Stimulated activated CD4-positive, alpha-beta T cell treated with anti-CD3 and anti-CD28 coated beads, Interleukin-4, amount 100 ng/mL, for 4 hours (primary cell): ENCODE measurements at places on chromosomes 2 and 18.

DNA sequence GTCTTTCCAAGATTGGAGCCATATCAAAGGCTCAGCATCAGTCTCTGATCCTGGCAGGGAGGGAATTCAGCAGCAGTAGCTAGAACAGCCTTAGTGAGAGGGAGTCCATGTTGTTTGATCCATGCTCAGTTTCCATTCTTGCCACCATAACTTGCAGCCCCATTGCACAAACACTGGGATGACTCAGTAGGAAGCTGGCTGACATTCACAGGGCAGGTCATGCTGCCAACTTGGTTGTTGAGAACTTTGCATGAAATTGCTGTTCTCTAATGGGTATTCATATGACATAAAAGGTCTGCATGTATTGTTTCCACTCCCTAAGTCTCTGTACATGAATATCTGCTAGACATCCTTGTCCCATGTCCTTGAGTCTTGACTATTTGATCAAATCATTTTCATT, 29.9 kb upstream of the STAT4 start:
- no peak for DNase-seq

- DNase-seq: no peak
These were observed 53.3 kb upstream of the TTN start for GRCh38 chr2:178860551-178860950.

- no peak for DNase-seq
These were observed 20.4 kb downstream of the NFATC1 start for GRCh38 chr18:79416022-79416676.

DNA sequence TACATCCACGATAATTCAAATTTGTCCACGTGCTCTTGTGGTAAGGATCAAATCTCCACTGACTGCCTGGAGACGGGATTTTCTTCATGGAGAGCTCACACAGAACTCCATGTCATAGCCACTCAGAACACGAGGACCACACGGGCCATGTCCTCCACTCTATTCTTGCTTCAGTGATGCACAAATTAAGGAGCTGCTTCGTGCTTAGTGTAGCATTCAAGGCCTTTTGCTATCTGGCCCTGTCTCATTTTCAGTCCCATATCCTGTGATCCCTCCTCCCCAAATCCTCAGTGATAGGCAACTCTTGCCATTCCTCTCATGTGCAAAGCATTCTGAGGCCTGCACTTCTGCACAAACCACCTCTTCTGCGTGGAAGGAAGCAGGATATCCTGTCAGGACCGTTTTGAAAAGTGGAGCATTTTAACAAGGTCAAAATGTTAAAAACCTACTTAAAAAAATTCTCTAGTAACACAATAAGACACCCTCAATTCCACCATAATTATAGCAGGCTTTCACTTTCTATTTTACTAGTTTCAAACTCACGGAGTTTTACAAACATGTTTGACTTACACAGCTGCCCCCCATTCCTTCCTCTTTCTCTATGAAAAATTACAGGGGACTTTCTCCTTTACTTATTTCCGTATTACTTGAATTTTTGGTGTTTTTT, 35.2 kb downstream of the ST3GAL5 start:
- no peak for DNase-seq

DNA sequence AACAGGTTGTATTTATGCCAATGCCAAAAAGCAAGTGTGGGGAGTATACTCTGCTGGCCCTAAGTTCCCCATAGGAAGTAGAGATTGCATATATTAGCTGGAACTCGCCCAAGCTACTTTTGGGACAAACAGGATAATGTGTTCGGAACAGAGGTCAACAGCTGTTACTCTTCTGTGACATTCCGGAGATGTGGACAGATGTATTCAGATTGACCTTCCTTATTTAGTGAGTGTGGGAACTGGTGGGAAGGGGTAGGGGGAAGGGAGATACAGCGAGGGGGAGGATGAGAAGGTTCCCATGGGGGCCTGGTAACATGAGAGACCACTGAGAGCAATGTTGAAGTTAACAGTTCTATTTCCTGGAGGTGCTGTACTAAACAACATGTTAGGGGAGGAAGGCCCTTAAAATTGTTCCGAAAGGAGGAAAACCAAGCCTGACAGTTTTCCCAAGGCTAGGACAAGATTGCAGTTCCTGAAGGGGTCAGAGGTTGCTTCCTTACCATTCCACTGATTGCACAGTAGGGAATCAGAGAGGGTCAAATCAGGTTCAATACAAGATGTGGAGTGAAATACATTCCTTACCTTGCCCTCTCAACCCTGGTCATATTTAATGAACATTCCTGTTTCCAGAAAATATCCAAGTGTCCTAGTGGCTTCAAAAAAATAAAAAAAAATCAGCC, 14.3 kb upstream of the CD28 start:
- no peak for DNase-seq

- DNase-seq: no peak
These were observed 704.0 kb downstream of the RNF144A start for GRCh38 chr2:7621018-7621814.

- no peak for DNase-seq
These were observed 214.2 kb downstream of the HAUS1 start for GRCh38 chr18:46318356-46318755.

- no peak for DNase-seq
These were observed 126.4 kb upstream of the CD226 start for GRCh38 chr18:70074116-70074515.

- DNase-seq: no peak
These were observed 123.5 kb upstream of the ALPP start for GRCh38 chr2:232255033-232255432.

DNA sequence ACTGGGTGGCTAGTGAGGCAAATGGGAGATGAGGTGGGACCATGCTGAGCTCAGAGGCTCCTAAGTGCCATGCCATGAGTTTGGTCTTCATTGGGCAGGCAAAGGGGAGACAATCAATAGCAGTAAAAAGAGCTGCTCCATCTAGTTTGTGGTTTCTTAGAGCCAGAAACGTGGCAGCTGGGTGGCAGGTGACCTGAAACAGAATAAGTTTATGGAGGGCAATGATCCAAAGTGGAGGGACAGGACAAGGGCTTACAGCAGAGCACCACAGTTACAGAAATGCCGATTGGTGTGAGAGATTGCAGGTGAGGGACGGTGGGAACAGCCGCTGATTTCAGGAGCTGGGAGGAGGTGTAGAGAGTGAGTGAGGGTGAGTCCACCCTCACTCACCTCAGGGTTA, 237.0 kb downstream of the LPIN1 start:
- no peak for DNase-seq

DNA sequence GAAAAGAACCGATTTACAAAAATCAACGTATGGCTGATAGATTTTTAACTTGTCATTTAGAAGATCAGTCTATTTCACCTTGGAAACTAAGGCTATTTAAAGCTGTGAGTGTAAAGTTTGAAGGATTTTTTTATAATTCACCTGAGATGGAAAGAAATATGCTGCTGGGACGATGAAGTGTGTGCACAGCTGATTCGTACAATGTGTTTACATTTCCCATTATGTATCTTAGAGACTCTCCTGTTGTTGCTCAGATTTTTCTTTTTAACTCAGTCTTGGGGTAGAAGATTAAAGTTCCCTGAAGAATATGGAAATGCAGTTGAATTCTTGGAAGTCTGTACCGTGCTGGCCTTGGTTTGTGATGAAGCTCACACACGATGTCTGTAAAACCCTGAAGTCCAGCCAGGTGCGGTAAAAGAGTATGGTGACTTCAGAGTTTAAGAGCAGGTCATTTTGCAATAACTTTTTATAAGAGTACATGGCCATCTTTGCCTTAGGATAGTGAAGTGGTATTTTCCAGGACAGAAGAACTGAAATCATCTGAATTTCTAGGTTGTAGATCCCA, 250.1 kb downstream of the PRKCE start:
- DNase-seq: no peak

- DNase-seq: no peak
These were observed 12.1 kb downstream of the DOCK10 start for GRCh38 chr2:225030203-225030602.

DNA sequence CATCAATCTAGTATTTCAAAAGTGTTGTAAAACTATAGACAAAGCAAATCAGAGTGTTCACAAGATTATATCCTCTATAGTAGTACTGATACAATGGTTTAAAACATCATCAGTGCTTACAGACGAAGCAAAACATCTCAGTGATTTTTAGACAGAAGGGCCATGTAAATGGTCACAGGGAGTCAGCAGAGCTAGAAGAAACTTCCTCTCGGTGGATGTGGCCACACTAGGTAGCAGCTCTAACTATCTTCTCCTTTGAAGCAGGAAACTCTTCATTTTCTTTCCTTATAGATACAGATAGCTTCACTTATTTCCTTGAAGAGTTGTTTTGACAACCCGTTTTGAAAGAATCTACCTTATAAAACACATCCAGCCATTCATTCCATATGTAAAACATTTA, 80.4 kb upstream of the CD226 start:
- DNase-seq: no peak

- DNase-seq: no peak
These were observed 88.9 kb downstream of the MCFD2 start for GRCh38 chr2:46826569-46827245.

DNA sequence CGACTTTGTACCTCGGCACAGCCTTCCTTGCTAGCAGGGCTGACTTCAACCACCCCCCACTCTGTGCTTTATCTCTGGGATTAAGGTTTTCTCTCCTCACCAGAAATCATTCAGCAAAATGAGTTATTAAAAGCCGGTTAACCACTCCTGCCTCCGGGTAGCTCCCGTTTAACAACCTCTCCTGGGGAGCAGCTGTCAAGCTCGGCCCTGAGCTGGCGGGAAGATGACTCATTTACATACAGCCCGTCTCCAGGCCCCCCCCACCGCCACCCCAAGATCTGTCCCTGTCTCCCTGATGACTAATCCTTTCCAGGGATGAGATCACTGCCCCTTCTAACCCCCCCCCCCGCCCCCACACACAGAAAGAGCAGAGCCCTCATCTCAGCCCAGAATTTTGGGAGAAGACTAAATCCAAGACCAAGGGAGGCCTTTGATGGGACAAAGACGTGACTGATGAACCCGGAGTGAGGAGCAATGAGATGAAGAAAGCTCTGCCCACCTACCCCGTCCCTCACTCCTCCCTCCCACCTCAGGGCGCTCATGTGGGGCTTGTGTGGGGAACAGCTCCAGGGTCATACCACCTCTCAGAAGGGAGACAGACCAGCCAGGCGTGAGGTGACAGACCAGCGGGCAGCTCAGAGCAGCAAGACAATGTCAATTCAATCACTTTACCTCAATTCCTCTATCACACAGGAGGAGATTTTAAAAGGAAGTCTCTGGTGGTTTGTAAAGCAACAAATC, 131.4 kb downstream of the MSH2 start:
- DNase-seq: no peak

DNA sequence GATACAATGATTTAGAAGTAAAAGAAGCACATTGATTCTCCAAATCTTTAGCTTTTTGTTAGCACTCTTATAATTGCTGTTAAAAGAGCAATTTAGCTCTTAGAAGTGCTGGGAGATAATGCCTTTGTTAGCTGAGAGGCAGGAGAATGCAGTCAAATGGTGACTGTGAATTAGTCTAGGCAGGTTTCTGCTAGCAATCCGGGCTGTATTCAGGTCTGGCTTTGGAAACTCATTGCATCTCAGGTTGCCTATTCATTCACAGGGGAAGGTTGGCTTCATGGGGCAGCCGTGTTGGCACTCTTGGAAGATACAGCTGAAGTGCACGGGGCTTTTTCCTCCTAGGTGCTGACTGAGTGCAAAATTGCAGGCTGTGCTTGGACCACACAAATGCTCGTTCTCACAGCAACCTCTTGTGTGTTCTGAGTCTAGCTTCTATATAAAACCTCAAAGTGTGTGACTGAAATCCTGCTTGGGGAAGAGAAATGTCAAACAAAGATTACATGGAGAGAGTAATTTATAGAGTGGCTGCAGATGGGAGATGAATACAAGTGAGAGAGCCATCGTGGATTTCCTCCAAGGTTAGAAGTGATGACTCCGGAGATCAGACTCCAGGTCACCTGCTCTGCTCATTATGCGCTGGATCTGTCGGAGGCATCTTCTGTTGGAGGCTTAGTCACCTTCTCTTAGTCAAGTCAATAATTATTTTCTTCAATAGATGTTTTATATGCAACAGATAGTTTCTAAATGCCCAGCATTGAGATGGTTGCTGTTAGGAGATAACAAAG, 167.8 kb downstream of the PMAIP1 start:
- no peak for DNase-seq

DNA sequence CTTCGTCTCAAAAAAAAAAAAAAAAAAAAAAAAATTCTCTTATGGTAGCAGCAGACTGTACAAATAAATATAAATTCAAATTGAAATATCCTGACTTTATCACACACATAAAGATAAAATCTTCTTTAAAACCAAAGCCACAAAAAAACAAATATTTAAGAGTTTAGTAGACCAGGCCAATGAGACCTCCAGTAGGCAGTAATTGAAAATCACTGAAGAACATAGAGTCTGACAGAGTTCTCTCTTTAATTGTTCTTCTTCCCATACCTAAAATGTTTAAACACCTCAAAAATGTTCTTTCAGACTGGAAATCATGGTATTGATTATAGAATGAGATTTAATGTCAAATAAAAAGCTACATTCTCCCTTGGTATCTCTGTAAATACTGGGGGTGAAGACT, 20.8 kb downstream of the PRPF40A start:
- DNase-seq: no peak

DNA sequence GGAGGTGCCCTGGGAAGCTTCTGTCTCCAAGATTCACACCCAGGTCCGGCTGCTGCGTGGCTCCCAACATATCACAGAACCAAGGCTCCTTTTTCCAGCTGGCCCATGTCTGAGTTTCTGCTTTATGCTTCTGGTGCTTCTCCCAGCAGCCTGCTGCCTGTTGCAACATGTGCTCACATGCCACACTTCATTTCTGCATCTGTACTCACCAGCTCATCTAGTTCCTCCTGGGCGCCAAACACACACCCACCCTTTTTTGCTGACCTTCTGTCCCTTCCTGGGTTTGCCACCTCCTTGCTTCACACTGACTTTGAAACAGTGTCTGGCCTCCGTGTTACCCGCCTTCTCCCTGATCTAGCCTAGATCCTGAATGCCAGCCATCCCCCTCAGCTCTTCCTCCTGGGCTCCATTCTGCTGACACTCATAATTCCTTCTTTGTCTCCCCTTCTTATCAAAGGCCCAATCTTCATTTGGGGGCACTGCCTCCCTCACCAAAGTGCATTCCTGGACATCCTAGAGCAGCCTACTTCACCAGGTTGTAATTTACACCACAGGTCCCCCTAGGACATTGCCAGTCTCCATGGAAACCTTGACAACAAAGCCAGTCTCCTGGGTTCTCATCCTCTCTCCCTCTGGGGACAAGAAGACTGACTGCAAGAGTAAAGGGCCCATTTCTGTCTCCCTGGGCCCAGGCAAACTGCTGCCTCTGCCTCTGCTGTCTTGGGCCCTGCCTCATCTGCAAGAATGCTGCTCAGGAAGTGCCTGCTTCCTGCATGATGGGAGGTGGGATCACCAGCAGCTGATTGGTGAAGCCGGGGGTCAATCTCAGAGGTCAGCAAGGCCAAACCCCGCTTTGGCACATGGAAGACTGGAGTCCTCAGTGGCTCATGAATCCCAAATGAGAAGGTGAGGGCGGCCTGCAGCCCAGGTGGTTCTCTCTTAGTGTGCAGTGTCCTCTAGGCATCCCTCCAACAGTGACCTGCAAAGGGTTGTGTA, 13.9 kb upstream of the PROM2 start:
- DNase-seq: no peak

GRCh38 chr2:213751446-213751845, 467.2 kb downstream of the SPAG16 start:
- no peak for DNase-seq

- DNase-seq: no peak
These were observed 177.0 kb upstream of the RBMS1 start for GRCh38 chr2:160670618-160671017.
